Stimulated activated CD4-positive, alpha-beta T cell treated with anti-CD3 and anti-CD28 coated beads, TNF-alpha, amount 100 ng/mL, for 1 hour (primary cell): ENCODE measurements at places on chromosomes 6 and 20.

DNA sequence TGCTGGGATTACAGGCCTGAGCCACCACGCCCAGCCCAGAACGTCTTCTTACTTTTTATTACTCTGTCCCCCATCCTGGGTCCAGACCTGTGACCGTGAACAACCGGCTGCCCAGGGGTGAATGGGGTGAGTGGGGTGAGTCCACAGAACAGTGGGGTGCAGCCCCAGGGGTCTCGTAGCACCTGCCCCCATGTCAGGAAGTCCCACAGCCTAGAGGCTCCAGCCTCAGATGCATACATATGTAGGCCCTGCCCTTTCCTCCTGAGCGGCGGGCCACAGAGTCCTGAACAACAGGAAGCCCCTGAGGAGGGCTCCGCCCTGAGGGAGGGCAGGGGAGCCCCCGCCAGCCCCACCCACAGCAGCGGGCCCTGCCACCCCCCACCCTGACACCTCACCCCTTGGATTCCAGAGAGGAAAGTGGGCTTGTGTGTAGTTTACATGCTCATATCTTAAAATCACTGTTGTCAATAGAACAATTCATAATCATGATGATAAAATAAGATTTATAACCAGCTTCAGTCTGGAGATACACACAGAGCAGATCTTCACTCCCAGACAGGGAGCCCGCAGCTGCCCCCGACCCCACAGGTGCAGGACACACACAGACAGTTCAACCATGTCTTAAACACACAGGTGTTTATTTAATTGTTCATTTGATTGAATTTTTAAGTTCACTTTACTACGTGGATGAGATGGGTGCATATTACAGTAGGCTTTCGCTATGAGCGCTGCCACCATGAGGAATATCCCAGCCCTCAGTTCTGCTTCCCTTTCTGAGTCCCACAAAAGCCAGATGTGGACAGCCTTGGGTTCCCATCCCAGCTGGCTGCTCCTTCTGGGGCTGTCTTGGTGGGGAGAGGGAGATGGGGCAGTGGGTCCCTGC lies 12.4 kb upstream of the GMEB2 start:
- DNase-seq = no peak

DNA sequence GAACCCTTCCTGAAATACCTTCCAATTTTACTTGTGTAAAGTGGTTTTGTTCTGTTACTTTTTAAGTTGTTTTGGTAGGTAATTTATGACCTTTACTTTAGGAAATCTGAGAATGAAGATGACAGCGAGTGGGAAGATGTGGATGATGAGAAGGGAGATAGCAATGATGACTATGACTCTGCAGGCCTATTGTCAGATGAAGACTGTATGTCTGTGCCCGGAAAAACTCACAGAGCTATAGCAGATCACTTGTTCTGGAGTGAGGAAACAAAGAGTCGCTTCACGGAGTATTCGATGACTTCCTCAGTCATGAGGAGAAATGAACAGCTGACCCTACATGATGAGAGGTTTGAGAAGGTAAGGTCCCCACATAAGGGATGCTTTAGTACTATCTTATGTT lies 6.6 kb upstream of the ZC2HC1B start:
- no peak for DNase-seq

DNA sequence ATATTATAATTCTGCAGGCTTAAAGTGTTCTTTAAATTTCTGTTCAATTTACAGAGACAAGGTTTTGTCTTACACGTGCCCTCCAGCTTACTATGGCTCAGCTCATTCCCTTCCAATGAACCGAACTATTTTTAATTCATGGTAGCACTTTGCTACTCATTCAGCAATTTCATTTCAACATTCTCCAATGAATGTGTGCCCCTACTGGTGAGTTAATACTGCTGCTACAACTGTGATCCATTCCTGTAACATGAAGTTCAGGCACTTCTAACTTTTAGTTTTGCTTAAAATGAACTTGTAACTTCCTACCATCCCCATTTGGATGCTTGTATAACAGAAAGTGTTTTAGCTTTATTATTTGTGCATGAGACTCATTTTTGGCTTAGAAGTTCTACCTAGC lies 99.7 kb downstream of the F13A1 start:
- DNase-seq = no peak

DNA sequence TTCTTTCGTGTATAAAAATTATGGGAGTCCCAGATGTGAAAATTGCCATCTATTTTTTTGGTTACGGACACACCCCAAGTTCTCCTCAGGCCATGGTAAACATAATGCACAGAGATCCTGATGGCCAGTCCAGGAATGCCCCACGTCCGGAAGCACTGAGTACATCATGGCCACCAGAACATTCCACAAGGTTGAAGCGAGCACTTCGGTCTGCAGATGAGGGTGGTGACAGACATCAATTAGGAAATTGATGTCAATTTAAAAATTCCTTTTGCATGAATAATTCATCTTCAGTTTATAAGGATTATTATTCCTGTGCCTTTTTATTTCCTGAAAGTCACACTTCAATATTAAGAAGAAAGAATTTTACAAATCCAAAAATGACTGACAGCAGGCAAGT lies 13.2 kb upstream of the EXOC2 start:
- DNase-seq = no peak

- no peak for DNase-seq
Observed at GRCh38 chr20:48653706-48654051, 174.1 kb downstream of the PREX1 start.

GRCh38 chr6:11085758-11086435 lies 7.7 kb upstream of the SMIM13 start:
- no peak for DNase-seq

DNA sequence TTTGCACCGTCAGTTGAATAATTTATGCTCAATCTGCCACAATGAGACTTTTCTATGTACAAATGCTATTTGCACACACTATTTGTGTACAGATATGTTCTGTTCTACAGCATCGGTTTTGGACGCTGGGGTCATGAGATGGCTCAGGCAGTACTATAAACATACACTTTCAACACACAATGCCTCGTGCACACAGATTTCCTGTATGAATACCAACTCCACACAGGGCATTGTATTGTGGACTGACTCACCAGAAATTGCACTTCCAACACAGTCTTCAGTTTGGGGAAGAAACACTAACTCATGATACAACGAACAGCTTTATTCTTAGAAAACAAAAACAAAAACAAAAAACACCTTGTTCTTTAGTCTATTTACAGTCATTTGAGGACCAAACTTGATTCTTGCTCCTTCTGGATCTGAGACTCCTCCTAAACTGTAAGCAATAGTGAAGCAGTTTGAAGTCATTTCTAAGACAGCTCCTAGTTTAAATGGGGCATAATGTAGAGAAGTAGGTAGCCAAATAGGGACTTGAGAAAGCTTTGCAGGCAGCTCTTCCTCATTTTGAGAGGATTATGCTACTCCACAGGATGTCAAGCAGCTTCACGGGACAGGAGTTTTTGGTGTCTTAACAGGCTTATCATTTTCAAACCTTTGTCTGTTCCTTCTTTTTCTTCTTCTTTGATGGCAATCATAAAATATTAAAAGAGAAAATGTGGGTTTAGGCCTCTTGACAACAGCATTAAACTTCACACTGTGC lies 33.7 kb downstream of the GJA10 start:
- no peak for DNase-seq

DNA sequence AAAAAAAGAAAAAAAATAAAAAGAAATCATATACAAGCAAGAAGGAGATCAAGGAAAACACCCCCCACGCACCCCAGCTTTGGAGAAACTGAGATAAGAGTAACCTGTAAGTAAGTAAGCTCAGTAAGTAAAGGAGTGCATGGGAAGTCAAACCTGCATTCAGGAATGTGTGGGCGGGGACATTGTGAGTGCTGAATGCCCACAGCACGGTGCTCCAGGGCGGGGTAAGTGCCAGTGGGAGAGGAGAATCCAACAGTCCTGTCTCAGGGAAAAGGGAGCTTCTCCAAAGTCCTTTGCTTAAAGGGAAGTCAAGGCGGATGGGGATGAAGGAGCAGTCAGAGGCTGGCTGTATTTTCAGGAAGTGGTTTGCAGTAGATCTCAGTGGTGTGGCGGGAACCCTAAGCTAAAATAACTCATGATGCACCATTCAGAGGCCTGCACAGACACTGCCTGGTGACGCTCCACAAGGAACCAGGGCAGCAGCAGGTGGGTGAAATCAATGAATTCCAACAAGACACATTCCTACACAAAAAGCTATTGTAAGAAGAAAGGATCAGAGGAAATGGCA lies 368.0 kb downstream of the QKI start:
- DNase-seq = no peak

DNA sequence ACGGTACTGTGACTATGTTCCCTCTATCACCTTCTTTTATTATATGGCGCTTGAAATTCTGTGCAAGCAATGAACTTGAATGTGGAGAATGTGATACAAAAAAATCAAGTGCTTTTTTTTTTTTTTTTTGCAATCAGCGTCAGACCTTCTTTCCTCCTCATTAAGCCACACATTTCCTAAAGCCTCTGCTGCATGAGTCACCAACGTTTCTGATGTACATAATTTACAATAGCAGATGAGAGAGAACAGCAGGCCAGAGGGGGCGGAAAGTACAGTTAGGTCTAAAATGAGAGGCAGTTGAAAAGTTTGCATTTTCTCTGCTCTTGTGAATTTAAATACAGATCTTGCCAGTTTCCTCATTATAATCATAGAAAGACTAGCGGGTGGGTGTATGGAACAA lies 114.6 kb upstream of the RIPOR2 start:
- no peak for DNase-seq

GRCh38 chr6:30618270-30618797 lies 694 bp downstream of the MRPS18B start:
- DNase-seq = no peak

DNA sequence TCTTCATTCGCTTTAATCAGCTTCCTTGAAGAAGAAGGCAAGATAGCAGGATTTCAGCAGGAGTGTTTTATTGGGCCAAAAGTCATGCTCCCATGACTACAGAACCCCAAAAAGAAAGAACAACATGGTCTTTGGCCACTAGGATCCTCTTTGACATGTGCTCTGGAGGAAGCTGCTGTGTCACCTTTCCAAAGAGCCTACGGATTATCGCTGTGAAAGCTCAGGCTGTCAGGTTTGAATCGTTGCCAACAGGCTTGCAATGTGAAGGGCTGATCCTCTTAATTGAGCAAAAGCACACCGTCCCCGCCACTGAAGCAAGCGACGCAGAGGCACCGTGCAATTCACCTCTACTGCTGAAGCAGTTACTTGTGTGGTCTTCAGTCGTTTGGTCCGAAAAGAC lies 29.0 kb downstream of the MYLIP start:
- no peak for DNase-seq
